Activated T-cell treated with anti-CD3 and anti-CD28 coated beads, Interleukin-2, amount 50 U/mL, for 1 hour (primary cell): ENCODE measurements at places on chromosomes 7 and 10.

GRCh38 chr7:5652118-5652517, 129.3 kb downstream of the RNF216 start:
- DNase-seq, result no peak

DNA sequence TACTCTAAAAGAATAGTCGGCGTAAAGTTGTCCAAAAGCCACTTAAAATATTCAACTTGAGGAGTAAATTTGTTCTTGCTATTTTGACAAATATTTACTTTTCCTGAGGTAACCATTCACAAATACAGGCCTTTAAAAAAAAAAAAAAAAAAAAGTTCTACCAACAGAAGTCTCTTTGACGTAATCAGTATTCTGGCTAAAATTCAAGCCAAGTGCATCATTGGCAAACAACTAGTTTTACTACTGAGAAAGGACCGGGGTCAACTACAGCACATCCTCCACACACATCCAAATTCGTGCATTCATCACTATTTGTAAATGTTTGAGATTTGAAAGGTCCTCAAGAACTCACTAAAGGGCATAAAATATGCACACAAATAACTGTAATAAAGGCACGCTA, 2.0 kb downstream of the OAT start:
- no peak for DNase-seq

DNA sequence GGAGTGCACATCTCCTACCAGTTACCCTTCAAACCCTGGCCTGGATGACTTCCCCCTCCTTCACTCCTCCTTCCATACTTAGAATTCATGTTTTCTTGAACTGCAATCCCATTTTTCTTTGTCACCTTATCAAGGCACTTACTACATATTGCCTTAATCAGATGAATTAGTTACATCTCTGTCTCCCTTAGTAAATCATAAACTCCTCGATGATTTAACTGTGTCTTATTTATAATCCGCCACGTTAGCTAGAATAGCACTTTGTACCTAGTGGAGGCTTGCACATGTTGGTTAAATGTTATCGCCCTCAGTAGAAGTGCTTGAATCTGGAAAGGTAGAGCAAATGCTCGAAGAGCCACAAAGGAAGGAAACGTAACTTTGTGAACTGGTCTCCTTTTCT, 94.7 kb upstream of the RAB11FIP2 start:
- DNase-seq, result no peak

- no peak for DNase-seq
Measured at GRCh38 chr7:135645296-135645904, 16.9 kb upstream of the STMP1 start.

GRCh38 chr10:67550838-67551402, 145.1 kb downstream of the CTNNA3 start:
- no peak for DNase-seq
